Breast epithelium (tissue), 4 donors: ENCODE measurements at places on chromosomes 5 and 9. TPM values are rescaled to one million over a fixed set of nuclear protein-coding genes. Genes with fewer than 3 reads are reported as not detected.

DNA sequence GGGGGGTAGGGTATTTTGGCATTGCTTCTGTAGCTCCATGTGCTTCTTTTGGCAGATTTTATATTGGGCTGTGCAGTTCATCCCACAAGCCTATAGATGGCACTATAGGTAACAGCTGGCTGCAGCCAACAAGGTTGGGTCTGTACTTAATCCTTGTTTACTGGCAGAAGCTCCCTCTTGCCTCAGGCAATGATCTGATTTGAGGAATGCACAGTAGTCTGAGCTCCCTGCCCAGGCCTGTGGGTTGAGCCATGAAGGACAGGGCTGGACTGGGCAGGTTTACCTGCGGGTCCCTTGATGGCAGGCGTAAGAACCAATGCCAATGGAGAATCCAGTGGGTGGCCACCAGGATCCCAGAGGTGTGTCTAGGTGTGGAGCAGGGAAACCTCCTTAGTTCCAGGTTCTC is 11.7 kb upstream of the OR1J2 start:
- peak; percentile 67 for DNase-seq

GLRA1 gene
- total RNA-seq: not detected

GRCh38 chr9:84502066-84502465 is 161.5 kb upstream of the SLC28A3 start:
- no peak for DNase-seq

DNA sequence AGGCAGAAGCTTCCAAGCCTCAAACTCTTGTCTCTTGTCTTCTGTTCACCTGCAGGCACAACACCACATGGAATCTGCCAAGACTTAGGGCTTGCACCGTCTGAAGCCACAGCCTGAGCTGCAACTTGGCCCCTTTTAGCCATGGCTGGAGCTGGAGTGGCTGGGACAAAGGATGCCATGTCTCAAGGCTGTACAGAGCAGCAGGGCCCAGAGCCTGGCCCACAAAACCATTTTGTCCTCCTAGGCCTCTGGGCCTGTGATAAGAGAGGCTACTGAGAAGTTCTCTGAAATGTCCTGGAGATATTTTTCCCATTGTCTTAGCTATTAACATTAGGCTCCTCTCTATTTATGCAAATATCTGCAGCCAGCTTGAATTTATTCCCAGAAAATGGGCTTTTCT is 330.8 kb downstream of the DTWD2 start:
- DNase-seq: no peak

BRINP1 gene
- total RNA-seq: 8.8 TPM

- no peak for DNase-seq
Measured at GRCh38 chr9:137058521-137059234, 4.8 kb upstream of the ENTPD2 start.

DNA sequence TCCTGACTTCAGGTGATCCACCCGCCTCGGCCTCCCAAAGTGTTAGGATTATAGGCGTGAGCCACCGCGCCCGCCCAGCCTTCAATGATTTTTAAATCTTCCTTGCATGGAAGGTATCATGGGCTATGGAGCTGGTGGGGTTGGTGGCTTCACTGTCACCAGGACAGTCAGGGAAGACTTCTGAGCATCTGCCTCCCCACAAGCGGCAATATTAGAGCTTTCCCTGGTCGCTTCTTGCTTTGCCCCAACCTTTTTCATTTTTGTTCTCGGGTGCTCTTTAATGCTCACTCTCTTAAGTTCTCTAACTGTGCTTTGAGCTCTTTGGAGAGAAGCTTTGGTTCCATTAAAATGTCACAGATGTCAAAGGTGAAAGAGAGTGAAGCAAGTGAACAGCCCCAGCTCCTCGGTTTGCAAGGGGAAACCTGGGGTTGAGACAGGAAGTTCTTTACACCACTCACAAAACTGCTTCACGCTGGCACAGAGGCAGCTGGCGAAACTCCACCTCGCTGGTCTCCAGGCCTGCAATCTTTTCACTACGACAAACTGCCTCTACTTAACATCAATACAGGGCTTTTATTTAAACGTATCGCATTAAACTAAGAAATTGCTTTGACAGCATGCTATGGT is 142.5 kb upstream of the RETREG1 start:
- no peak for DNase-seq

GRCh38 chr9:93205045-93205768 is 21.3 kb downstream of the WNK2 start:
- no peak for DNase-seq

PTPRD gene
- total RNA-seq: 5.4 TPM

DNA sequence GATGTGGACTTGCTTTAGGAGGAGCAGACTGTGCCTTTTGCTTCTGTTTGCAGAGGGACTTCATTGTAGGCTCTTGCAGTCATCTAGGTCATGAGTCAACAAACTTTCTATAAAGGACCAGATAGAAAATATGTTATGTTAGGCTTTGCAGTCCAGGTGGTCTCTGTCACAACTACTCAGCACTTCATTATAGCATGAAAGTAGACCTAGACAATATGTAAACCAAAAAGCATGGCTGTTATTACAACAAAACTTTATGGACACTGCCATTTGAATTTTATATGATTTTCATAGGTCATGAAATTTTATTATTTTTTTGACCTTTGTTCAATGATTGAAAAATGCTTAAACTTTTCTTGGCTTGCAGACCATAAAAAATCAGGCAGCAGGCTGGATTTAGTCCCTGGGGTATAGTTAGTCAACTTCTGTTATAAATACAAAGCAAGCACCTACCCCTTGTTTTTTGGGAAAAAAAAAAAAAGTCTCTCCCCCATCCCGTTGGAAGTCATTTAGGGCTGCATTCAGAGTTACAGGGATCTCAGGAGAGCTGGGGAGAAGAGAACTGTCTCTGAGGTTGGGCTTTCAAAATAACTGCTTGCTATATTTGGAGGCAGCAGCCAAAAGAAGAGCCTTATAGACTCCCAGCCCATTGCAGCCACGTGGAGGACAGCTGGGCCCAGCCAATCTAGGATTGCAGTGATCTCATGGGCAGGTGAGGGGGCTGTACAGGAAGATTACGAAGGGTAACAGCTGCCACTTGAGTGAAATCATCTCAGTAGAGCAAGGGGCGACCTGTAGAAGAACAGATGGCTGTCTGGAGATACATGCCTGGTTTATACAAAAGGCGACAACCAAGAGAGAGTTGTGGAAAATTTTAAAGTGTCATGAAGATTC is 136.6 kb upstream of the TNC start:
- no peak for DNase-seq

DNA sequence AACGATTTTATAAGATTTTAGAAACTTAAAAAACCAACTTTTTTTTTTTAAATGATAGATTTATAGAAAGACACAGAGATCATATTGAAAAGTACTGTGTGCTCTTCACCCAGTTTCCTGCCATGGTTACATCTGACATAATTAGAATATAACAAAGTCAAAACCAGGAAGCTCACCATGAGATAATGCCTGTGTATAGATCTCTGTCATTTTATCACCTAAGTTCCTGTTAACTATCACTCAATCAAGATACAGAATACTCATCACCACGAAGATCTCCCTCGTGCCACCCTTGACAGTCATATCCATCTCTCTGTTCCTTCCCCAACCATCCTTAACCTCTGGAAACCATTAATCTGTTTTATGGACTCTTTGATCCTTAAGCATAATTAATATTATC is 39.1 kb downstream of the POC5 start:
- DNase-seq: no peak
